ENCODE measurements at places on chromosomes 13 and 19.

- DNase-seq, result no peak
Observed at GRCh38 chr13:101065329-101065728, 351.0 kb downstream of the NALCN start.

DNA sequence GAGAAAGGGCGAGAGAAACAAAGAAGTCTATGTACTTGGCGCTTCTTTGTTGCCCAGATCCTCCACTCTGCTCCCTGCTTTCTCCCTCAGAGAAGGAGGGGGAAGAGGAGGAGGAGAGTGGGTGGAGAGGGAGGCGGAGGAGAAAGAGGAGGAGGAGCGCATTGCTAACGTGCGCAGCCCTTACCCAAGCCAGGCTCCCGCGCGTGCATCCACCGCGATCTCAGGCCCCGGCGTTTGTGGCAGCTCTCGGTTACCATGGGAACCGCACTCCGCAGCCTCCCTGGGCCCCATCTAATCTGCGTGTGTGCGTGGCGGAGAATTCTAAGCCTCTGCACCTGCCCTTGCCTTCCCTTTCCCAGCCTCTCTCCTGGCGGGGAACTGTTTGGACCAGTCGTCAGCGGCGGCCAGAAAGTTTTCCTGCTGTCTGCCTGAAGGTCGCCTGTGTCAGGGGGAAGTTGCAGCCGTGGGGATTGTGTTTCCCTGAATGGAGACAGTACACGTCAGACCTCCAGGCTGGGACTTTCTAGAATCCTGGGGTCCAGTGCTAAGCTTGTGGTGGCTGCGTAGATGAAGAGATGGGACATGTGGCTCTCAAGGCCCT, at the start of gene ERICH6B:
ERICH6B (minus strand) TSS at position 239 of the 601 bp plus-strand sequence. CDS start 18,734 bp downstream, outside the sequence.
- DNase-seq, result peak; percentile 90

DNA sequence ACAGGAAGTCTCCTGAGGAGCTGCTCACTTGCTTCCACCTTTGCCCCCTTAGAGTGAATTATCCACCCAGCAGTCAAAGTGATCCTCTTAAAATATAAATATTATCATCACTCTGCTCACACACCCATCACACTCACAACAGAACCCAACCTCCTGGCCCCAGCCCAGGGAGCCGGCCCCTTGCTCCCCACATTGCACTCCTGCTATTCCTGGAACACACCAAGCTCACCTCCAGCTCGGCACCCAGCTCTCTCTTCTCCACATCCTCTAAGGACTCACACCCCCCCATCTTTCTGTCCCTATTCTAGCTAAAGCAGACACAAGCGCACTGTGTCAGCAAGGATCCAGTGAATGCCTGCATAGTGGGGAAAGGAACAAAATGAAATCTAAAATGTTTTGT, 7.0 kb downstream of the TUBGCP3 start:
- no peak for DNase-seq

DNA sequence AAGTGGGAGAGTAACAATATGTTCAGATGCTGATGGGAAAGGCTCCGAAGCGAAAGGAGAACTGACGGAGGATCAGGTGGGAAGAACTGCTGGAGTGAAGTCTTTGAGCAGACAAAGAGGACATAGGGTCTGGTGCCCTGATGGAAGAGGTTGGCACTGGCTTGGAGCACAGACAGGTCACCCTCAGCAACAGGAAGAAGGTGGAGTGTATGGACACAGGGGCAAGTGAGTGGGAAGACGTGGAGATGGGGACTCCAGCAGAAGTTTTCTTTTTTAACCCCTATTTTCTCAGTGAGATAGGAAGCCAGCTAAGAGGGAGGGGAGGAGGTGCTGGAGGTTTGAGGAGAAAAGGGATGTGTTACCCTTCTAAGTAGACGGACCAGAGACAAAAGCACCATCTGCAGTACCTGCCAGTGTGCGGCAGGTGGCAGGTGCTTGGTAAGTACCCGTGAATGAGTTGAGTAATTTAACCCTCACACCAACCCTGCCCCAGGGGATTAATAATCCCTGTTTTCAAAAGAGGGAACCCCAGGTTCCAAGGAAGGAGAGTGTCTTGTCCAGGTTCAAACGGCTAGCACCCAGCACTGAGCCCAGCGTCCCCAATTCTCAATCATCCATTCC, 11.2 kb downstream of the HAS1 start:
- DNase-seq, result no peak

GRCh38 chr13:109209526-109209925, 576.9 kb downstream of the IRS2 start:
- DNase-seq, result no peak

- DNase-seq, result no peak
Observed at GRCh38 chr19:1416014-1416841, 8.8 kb downstream of the DAZAP1 start.

- DNase-seq, result no peak
Observed at GRCh38 chr19:36918090-36918489, 2.0 kb downstream of the ZNF568 start.

- DNase-seq, result no peak
Observed at GRCh38 chr13:32647926-32648325, 61.7 kb downstream of the PDS5B start.

- DNase-seq, result no peak
Observed at GRCh38 chr13:104920091-104920490, 1615.4 kb downstream of the EFNB2 start.

DNA sequence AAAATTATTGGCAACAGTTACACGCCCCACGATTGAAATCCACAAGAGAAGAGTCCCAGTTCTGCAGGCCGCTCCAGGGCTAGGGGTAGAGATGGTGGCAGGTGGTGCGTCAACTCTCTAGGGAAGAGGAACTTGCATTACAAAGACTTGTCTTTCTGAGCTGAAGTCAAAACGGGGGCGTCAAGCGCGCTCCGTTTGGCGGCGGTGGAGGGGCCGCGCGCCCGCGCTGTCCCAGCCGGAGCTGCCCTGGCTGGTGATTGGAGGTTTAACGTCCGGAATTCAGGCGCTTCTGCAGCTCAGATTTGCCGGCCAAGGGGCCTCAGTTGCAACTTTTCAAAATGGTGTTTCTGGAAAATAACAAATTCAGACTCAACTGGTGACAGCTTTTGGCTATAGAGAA, 38.9 kb downstream of the SOX1 start:
- peak; percentile 78 for DNase-seq

- DNase-seq, result no peak
Observed at GRCh38 chr19:34181111-34181864, 9.0 kb downstream of the LSM14A start.

GRCh38 chr13:27933118-27933517, 13.3 kb downstream of the PDX1 start:
- DNase-seq, result no peak

DNA sequence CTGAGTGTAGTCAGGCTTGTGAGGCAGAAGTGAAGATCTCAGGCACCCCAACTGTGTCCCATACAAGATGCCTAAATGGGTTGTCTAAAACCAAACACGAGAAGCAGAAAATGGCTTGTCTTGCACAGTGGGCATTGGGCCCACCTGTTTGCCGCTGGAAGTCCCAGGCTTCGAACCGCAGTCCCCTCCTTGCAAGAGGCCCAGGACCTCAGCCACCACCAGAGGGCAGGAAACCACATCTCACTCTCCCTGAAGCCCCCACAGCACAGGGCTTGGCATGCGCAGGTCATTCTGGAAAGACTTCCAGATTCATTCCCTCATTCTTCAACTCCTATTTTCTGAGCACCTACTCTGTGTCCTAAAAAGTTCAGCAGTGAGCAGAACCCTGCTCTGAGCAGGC, 973.7 kb downstream of the UQCRFS1 start:
- peak; percentile 66 for DNase-seq

- no peak for DNase-seq
Observed at GRCh38 chr13:102359264-102359663, 42.6 kb downstream of the FGF14 start.

DNA sequence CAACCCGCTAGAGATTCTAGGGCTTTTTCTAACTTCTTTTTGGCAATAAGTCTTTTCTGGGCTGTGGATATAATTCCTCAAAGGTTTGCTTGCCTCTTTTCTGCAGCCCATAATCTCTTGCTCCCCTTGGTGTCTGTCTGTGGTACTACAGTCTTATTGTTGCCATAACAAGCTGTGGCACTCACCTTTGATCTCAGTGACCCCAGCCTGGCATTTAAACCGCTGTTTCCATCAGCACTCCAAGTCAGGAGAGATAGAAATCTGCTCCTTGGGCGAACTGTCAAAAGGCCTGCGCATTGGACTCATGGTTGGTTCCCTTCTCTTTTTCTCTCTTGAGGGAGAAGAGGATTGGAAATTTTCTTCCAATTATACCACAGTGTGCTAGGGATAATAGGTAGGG, 14.5 kb upstream of the MPHOSPH8 start:
- peak; percentile 52 for DNase-seq

DNA sequence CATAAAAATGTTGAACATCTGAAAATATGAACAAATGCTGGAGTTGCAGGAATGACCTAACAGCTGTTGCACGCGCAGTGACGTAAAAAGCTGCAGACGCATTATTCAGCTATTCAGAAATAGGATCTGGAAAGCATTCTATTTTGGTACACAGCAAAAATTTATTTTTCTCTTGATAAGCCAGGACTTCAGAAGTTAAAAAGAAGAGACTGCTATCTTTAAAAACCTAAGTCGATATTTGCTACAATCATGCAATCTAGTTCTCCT, 36.9 kb upstream of the STARD13 start:
- DNase-seq, result no peak

GRCh38 chr19:18895824-18896341, at the start of gene CERS1:
CERS1 (minus strand) TSS chr19:18896158; CDS start chr19:18896072, 86 bp downstream.
- peak; percentile 66 for DNase-seq

GRCh38 chr19:33235996-33236350, 10.3 kb upstream of the SLC7A10 start:
- no peak for DNase-seq

- peak; percentile 98 for DNase-seq
Observed at GRCh38 chr19:1082165-1082927, 12.8 kb downstream of the POLR2E start.

GRCh38 chr13:71867131-71867814, at the start of gene DACH1:
DACH1 (minus strand) TSS chr13:71867204.
- peak; percentile 76 for DNase-seq

DNA sequence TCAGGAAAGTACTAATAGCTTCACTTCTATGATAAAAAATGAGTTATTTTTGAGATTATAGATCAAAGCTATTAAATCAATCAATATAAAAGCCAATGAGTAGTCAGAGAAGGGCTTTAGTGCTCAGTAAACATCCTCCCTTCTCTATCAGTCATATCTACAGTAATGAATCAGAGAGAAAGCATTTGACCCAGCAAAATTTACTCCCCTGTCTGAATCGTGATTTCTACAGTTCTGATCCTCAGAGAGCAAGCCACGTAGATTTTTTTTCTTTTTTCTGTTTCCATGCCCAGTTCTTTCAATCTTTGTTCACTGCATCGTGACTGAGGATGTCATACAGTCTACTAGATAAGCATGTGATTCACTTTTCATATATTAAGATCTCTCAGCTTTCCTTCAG, 16.2 kb upstream of the MBNL2 start:
- DNase-seq, result no peak

- no peak for DNase-seq
Observed at GRCh38 chr13:46717856-46718255, 79.1 kb downstream of the ESD start.

GRCh38 chr19:49669516-49669915, 3.8 kb downstream of the BCL2L12 start:
- DNase-seq, result no peak

DNA sequence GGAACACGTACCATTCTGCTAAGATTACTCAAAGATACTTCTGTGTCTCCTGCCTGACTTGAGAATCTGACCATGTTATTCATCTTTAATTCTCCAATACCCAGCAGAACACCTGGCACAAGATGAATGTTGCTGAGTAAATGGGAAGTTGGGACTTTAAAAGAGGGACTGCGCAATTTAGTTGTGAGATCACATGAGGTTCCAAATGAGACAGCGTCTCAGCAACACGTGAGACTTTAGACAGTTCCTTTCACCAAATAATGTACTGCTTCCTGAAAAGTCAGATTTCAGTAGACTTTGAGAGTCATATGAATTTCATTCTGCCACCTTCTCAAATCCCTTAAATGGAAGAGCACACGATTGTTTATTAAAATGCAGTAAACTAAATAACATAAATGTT, 36.7 kb downstream of the DOCK9 start:
- DNase-seq, result no peak

DNA sequence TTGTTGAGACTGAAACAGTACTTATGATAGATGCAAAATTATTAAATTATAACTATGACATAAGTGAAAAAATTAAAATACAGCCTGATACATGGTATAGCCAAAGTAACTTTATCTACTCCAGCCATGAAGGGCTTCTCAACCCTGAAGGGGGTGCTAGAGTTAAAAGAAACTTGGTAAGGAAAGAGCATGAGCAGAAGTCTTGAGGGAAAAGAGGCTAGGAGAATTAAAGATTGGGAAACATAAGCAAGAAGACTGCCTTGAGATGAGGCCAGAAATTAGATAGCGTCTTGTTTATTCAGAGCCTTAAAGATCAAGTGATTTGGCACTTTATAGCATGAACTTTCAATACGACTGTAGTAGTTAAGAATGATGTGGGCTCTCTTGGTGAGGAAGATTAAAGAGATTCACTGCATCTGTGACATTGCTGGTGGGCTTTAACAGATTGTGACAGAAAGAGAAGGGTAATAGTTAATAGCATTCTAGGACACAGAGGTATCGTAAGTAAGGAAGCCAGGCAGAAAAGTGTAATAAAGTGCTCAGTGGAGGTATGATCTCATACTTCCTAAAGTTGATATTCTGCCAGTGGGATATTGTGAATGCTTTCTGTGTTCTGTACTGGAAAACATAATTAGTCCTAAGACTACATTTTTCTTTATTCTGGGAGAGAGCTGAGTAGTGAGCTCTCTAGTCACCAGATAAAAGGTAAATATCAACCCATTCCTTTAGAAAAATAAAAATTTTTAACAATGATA, 385.4 kb upstream of the PRR20A start:
- no peak for DNase-seq

GRCh38 chr13:110531100-110531499, 30.4 kb downstream of the RAB20 start:
- DNase-seq, result no peak
